ENCODE measurements at places on chromosomes 12 and 14.

- DNase-seq = no peak
These were observed 33.9 kb downstream of the DNAL1 start for GRCh38 chr14:73678698-73679097.

DNA sequence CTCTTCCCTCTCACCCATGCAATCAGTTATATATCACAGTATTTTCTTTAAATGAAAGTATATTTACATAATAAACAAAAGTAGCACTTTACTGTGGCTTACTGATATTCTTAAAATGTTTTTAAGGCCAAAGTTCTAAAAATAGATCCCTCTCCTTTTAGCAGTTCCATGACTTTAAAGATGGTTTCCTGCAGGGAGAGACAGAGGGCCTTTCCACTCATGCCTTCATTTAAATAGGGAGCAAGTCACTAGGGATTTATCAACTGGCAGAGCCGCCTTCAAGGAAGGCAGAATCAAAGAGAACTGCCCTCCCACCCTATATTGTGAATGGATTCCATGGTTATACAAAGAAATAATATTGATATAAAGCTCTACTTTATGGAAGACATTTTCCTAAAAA lies 55.5 kb downstream of the DUSP16 start:
- no peak for DNase-seq

DNA sequence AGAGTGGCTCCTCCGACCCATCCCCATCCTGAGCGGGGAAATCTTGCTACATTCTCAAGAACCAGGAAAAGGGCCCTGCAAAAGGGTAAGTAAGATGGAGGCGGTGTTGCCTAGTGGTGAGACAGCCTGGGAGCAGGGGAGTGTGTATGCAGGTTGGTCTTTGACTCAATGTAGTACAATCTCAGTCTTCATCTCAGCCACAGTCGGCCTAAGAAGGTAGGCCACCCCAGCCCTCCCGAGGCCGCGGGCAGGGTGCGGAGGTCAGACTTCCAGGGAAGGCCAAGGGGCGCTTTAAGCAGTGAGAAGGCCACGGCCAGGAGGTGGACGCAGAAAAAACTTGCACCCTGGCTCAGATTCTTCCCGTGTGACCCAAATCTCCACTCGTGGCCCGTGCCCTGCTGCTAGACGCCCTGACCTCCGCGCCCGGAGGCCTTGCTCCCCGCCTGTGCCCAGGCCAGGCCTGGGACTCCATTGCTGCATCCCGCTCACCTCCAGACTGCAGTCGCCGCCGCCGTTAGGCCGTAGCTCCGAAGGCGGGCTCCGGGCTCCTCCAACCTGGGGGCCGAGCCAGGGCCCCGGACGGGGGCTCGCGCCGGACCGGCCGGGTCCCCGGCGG lies 435 bp downstream of the FOXM1 start:
- peak; percentile 49 for DNase-seq

- DNase-seq = no peak
These were observed 99.4 kb upstream of the NCOR2 start for GRCh38 chr12:124666722-124667259.

GRCh38 chr12:34336619-34337465 lies 314.5 kb downstream of the ALG10 start:
- DNase-seq = no peak

GRCh38 chr12:4416276-4416675 lies 29.3 kb downstream of the FGF6 start:
- DNase-seq = no peak

- DNase-seq = no peak
These were observed 129.3 kb upstream of the RASSF8 start for GRCh38 chr12:25829192-25829591.

DNA sequence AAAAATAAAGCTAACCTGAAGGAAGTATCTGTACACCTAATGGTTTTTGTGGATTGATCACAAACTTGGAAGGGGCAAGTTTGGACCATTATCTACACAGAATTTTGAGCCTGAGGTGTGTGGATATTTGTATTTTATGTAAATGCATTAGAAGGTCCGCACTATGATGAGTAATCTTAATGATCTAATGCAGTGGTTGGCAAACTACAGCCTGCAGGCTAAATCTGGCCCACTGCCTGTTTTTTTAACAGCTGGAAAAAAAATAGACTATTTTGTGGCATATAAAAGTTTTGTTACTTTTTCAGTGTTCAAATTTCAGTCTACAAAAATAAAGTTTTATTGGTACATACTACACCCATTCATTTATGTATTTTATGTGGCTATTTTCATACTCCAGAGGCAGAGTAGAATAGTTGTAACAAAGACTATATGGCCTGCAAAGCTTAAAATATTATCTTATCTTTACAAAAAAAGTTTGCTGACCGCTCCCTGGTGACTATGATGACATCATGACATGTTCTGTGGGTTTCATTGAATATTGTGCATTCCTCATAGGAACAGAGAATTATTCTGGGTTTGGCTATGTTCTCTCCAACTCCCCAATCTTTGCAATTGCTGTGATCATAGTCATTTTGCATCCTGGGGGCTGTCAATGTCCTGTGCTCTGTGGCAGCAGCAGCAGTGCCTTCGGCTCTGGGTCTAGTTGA lies 962.6 kb upstream of the FBXO33 start:
- DNase-seq = no peak

DNA sequence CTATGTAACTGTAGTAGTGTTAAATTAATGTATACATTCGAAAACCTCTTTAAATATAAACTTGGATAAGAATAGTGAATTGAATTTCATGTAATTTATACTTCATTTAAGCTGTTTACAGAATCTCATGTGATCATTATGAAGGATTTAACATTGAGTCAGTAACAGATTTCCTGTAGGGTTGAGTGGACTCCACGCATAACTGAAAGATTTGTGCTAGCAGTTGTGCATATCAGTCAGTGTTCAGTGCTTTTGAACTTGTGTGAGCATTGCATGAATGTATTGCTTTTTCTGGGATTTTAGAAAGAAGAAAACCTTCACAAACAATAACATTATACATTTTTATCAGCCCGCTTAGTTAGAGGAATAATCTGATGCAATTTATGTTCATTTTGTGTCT lies 1435.3 kb downstream of the LRFN5 start:
- no peak for DNase-seq

GRCh38 chr12:109736552-109737108 lies 23.0 kb downstream of the FAM222A start:
- peak; percentile 40 for DNase-seq
